Panc1 (cell line): ENCODE measurements at places on chromosomes 5 and 9.

- no peak for DNase-seq
Measured at GRCh38 chr5:108146222-108146621, 235.7 kb downstream of the FBXL17 start.

DNA sequence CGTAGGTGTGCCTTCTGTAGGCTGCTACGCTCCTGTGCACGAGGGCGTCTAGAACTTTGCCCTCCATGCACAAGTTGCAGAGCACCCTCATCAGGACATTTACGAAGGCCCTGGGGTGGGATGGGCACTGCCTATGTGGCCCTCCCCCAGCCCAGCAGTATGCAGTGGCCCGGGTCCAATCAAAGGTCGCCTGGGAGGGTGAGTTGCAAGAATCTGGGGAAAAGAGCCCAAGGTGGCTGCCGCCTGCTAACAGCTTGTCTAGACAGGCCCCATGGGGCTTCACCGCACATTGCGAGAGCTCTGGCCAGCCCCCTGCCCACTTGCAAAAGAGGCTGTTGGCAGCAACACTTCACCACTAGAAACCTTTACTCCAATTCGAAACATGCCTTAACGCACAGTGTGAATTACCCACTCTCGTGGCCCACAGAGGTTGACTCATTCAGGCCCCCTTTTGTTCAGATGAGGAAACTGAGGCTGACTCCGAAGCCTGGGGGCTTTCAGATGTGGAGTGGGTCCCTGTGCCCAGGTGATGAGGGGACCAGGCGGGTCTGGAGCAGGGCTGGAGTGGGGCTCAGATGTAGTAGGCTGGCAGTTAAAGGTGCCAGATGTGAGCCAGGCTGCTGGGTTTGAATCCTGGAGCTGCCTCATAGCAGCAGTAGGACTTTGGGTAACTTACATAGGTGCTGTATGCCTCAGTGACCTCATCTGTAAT, 31.8 kb upstream of the IL17B start:
- no peak for DNase-seq

GRCh38 chr9:38134611-38135237, 65.7 kb upstream of the SHB start:
- no peak for DNase-seq

- peak; percentile 10 for DNase-seq
Measured at GRCh38 chr9:32968101-32969011, 33.1 kb downstream of the APTX start.

DNA sequence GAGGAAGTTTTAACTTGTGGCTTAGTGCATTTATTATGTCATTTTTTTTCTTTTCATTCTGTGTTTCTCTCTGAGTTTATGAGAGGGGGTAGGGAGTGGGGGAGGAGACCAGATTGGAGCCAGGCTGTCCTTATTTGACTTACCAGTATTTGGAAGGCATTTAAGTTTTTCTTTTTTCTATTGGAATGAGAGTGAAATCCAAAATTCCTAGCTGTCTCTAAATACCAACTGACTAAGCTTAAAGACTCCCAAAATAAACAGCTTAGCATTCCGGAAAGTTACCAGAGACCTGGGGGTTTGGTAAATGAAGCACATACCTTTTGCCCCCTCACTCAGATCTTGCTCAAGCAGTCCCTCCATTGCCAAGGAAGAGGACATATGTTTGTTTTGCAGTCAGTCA, 581.9 kb upstream of the BRINP1 start:
- no peak for DNase-seq

DNA sequence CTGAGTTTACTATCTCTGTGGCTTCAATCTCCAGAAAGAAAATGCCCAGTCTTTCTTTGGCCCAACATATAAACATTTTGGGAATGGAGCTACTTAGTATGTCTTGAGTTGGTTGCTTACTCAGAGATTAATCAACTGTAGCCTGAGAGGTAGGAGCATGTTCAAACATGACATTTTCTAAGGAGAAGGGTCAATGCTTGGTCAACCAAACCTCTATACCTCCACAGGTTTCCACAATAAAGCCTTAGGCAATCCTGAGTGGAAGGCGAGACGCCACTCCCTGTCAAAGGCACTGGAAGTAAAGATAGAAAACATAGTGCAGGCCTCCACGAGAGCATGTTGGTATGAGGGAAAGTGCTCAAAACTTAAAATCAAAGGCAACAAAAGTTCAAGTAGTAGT, 411.4 kb downstream of the KCTD16 start:
- DNase-seq: no peak

DNA sequence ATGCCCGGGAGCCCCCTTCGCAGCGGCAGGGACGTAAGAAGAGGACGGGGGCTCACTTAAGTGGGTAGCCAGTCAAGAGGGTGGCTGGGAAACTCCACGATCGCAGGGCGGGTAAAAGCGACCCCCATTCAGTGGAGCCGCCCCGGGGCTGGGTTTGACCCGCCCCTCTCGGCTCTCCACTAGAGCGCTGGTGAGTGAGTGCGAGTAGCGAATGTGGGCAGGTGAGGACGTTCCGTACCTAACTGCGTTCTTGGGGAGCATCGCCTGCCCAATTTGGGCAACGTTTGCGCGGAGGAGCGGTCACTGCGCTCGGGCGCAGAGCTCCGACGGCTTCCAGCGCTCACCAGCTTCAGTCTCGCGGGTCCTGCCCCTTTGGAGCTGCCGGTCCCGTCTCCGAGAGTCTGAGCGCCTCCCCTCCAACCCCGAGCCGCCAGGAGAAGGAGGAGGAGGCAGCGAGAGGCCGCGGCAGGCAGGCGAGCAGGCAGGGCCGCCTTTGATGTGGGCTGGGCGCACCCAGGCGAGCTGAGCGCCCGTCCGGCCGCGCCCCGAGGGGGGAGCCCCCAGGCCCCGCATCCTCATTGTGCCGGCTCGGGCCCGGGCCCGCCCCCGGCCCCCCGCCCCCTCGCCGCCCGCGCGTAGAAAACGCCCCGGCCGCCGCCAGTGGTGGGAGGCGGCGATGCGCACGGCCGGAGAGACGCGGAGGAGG, at the start of gene FGF18:
Gene FGF18 (plus strand): TSS at position 666 of the 706 bp plus-strand sequence. CDS start 553 bp downstream, outside the sequence.
- DNase-seq: no peak

DNA sequence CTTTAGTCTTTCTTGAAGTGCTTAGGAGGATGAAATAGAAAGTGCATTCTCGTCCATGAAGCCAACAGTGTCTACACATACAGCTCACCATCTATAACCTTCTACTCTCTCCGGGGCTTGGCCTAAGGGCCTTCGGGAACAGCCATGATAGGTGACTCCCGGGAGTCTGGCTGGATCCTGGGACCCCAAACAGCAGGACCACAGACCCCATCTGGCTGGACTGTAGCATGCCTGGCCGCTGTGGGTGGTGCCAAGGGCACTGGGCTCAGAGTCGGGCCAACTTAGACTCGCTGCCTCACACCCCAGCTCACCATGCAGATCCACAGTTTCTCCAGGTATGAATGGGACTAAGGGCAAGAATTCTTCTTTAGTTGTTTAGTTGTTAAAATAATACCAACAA, 16.3 kb downstream of the GABBR2 start:
- no peak for DNase-seq

GRCh38 chr5:142626099-142626498, 59.8 kb downstream of the FGF1 start:
- no peak for DNase-seq

DNA sequence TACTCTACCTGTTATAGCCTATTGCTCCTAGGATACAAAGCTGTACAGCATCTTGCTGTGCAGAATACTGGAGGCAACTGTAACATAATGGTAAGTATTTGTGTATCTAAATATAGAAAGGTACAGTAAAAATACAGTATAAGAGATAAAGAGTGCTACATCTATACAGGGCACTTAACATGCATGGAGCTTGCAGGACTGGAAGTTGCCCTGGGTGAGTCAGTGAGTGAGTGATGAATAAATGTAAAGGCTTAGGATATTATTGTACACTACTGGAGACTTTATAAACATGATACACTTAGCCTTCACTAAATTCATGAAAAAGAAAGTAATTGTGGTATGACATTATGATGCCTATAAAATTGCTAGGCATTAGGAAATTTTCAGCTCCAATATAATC, 65.5 kb upstream of the OSMR start:
- no peak for DNase-seq

- DNase-seq: no peak
Measured at GRCh38 chr9:111412280-111412679, 71.9 kb downstream of the ECPAS start.

GRCh38 chr9:32142074-32142473, 242.4 kb upstream of the ACO1 start:
- DNase-seq: no peak
